Spinal cord (tissue), 10 donors: ENCODE measurements at places on chromosomes 6 and 20. TPM values are rescaled to one million over a fixed set of nuclear protein-coding genes. Genes with fewer than 3 reads are reported as not detected.

- DNase-seq: no peak
These were observed 51.1 kb upstream of the NHSL1 start for GRCh38 chr6:138550346-138550767.

- no peak for DNase-seq
These were observed 10.5 kb downstream of the KCNK15 start for GRCh38 chr20:44756011-44756688.

OARD1 gene
- total RNA-seq: 17.1 TPM

- no peak for DNase-seq
These were observed 109.2 kb upstream of the MCHR2 start for GRCh38 chr6:100103194-100103593.

DNA sequence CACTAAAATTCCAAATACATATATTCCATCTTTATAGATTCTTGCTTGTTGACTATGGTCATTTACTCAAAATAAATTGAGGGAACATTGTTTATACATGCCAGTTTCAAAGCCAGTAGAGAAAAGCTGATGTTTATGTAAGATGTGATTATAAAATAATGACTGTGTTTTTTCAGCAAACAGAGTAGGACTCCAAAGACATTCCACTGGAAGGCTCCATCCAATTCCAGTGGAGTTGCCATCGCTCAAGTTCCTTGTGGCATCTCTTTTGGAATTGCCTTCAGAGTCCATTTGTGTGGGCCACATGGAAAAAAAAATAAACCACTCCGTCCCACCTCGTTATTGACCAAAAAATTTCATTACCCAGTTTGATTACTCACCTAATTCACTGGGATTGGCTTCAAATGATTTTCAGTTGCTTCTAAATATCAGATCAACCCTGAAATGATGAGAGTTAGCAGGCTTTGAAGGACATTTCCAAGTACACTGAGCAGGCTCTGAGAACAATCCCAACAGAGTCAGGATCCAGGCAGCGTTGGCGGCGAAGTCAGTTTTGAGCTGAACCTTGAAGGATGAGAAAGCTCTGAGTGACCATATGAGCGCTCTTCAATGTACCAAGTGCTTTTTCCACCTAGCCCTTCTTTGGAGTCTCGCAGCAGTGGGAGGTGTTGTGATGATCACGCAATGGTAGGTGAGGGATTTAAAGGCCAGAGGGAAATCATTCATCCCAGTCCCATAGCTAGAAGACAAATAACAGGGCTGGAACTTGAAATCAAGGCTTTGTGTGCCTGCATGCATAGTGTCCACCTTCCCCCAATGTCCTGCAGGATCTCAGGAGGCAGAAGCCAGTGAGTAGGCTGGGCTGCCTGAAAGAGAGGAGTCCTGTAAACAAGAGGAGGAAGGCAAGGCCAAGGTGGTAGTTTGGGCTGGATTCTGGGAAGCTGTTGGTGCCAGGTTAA, 281.7 kb downstream of the CDC5L start:
- no peak for DNase-seq

DNA sequence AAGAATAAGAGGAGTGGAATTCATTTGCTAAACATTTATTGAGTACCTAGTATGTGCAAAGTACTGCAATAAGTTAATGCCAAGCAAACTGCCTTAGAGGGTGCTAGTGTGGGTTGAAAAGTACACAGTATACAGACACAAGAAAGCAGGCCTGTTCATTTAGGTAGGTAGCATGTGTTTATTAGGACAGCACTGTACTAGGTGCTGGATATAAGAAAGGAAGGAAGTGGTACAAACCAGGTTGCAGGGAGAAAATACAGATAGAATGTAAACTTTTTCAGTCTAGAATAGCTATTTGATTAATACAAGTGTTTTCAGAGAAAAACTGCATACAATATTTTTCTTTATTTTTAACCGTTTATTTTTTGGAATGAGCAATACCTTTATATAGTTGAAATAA, 68.1 kb downstream of the PHF20 start:
- DNase-seq: no peak
